Stimulated activated CD8-positive, alpha-beta memory T cell treated with anti-CD3 and anti-CD28 coated beads, Interleukin-4, amount 100 ng/mL, for 4 hours (primary cell): ENCODE measurements at places on chromosomes 5 and 9.

DNA sequence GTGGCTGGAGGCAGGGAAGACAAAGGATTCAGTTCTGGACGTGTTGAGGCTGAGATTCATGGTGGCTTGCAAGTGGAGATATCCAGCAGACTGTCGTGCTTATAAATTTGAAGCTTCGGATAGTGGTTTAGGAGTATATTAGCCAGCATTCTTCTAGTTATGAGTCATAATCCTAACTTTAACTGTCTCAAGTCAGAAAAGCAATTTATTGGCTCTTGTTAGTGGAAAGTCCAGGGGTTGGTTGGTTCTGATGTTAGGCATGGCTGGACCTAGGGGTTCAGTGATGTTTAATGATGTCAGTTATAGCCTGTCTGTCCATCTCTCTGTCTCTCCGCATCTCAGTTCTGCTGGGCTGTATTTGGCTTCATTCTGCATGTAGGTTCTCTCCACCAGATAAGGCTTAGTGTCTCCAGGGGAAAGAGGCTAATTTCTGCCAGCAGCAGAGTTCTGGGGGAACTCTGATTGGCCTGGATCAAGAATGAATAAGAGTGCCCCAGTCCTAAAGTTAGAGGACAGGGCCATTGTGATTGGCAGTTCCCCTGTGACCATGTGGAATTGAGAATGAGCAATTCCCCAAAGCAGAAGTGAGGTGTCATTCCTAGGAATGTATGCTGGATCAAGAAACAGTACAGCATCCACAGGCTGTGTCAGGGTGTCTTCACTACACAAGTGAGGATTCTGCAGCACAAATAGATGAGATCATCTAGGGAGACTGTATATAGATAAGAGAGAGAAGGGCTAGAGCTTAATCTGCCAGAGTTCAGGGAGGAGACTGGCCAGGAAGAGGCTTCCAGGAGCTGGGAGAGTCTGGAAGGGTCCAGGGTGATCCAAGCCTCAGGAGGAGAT, 72.9 kb upstream of the SHB start:
- DNase-seq = no peak

GRCh38 chr9:33645706-33646105, 121.7 kb downstream of the ANKRD18B start:
- no peak for DNase-seq

DNA sequence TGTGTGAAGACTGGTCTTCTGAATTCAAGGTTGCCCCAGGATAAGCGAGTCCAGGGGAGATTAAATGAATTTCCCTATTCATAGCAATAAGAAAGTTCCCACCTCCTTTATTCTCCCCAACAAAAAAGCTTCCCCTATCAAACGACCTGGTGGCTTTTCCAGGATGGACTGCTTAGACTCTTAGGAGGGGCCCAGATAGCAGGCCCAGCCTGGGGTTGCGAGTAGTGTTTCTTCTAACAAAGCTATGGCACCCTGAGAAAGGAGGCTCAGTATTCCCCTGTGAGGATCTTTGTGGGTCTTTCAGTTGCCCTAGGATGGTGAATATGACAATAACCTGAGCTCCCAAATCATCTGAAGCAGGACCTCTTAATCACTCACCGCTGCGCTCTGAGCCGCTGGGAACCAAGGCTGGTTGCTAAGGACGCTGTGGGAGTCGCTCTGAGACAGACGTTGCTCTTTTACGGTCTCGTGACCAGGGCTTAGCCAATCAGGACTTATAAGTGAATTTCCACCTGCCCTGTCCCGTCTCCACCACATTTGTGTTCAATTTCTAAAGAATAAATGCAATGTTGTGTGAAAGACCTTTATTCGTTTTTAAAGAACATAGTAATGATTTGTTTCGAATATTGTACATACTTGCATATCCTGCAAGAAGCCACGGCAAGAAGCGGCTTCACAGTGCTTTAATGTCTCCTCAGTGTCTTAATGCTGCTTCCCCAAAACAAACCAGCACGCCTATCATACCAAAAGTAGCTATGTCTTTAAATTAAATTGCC, at the start of gene TMEM232:
TSS of gene TMEM232 (minus strand) at position 423 of the 776 bp plus-strand sequence. CDS start 59,319 bp downstream, outside the sequence.
- peak; percentile 48 for DNase-seq

- DNase-seq = no peak
These were observed 93.0 kb downstream of the PRDM6 start for GRCh38 chr5:123182072-123182471.

GRCh38 chr5:41903382-41903891, 707 bp upstream of the RIMOC1 start:
- no peak for DNase-seq

GRCh38 chr9:99825172-99826046, 3.7 kb downstream of the NR4A3 start:
- no peak for DNase-seq

DNA sequence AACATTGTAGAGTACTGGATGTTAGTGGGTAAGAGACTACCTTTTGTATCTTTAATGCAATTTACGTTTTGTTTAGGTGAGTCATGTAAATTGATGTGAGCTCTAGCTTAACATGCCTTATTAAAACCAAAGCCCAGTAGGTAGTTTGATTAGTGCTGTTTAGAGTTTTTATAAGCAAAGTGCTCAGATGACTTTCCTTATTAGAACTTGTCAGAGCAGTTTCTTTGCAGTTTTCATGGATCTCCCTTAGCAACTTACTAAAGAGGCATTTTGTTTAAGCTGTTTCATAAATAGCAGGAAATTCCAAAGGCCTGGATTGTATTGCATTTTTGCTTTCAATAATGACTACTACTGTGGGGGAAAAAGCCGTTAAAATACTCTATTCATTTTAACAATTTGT, 14.5 kb downstream of the ZSWIM6 start:
- no peak for DNase-seq

GRCh38 chr9:136664000-136664915, 1.5 kb downstream of the EGFL7 start:
- DNase-seq = no peak

GRCh38 chr9:105187781-105188180, 56.7 kb upstream of the SLC44A1 start:
- no peak for DNase-seq

DNA sequence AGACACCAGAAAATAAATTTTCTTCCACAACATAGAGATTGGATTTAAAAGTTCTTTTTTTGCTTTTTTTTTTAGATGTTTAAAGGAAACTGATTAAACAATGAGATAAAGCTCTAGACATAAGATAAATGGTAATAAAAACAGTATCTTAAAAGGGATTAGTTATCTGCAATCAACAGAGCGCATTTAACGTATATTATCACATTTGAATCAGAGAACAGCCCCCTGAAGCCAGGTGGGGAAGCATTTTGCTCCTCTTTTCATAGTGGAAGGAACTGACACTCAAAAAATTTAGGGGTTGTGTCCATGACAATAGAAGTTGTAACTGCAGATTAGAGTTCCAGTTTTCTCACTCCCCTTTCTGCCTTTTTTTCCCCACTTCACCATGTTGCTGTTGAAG, 367.6 kb downstream of the SPATA31D1 start:
- DNase-seq = no peak

- no peak for DNase-seq
These were observed 1.9 kb upstream of the ZDHHC11 start for GRCh38 chr5:852431-853401.

DNA sequence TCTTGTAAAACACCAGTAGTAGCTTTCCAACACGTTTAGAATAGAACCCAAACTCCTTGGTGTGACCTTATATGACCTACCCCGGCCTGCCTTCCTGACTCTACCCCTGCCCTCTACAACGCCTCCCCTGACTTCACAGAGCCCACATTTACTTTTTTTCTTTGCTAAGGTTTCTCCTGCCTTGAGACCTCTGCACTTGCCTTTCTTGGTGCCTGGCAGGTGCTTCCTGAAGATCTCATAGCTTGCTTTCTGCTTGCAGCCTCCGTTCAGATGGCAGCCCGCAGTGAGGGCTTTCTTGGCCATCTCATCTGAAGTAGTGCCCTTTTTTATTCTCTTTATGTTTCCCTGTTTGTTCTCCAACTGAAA, 24.3 kb downstream of the NUP214 start:
- no peak for DNase-seq

- DNase-seq = no peak
These were observed 46.9 kb upstream of the RGS7BP start for GRCh38 chr5:64458948-64459347.

GRCh38 chr5:59845730-59846129, 47.8 kb downstream of the PDE4D start:
- no peak for DNase-seq

- DNase-seq = no peak
These were observed 245.8 kb upstream of the MAP3K1 start for GRCh38 chr5:56569566-56569965.

GRCh38 chr5:89036704-89037489, 153.9 kb upstream of the MEF2C start:
- no peak for DNase-seq

GRCh38 chr9:85041466-85042137, 372.1 kb downstream of the NTRK2 start:
- DNase-seq = no peak

DNA sequence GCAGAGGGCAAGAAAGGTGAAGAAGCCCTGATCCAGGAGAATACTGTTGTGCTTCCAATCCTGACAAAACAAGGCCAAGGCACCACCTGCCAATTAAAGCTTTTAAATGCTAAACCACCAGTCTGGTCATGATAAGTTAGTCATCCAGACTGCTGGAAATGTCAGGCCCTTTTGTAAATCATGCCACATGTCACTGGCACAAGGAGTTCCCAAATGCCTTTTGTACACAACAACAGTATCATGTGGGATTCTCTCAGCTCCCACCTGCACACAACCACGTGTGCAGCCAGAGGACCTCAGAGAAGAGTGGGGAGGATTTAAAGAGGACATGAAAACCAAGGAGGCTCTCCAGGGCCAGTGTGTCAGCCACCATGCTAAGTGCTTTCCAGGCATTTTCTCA, 99.3 kb downstream of the CDK5RAP2 start:
- no peak for DNase-seq

DNA sequence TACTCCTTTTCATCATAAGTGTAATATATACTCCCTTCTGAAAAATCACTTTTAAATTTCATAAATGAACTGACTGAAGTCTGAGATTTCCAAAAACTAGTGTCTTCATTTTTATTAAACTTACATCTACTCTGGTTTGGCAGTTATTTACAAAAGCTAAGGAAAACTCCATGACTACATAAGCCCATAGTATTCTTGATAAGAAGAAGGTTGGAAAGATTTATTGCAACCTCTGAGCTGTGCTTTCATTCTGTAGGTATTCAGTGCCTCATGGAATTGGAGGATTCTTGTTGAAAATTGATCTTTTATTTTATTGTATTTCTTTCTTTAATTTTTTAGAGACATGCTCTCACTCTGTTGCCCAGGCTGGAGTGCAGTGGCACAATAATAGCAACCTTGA, 41.7 kb downstream of the GNAQ start:
- DNase-seq = no peak

DNA sequence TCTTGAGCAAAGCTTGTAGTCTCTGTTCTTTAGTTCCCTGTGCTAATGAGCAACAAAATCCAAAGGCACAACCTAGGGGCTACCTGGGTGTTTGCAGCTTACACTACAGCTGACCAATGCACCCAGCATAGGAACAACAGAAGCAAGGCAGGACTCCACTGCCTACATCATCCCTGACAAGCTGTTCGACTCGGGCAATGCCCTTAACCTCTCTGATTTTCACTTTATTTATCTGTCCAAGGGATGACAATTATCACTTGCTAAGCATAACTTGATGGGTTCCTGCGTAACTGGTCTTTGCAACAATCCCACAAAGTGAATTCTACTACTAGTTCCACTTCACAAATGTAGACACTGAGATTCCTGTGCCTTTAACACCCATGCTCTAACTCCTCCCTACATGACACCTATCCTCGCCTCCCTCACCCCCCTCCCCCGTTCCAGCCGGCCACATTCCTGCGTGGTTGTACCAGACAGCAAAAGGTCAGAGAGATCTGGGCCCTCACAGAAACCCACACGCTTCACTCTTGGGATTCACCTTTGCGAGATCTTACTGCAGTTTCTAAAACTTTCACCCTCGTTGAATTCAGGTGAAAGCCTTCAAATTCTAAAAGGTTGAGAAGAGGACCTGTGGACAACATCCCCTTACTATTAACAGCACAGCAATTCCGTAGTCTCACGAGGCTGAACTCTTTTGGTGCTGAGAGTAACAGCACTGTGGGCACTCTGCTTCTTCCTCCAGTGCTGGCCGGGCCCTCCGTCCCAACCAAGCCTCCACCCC, 995 bp downstream of the IPPK start:
- DNase-seq = peak; percentile 13

- no peak for DNase-seq
These were observed 54.3 kb downstream of the ASS1 start for GRCh38 chr9:130498918-130499698.

DNA sequence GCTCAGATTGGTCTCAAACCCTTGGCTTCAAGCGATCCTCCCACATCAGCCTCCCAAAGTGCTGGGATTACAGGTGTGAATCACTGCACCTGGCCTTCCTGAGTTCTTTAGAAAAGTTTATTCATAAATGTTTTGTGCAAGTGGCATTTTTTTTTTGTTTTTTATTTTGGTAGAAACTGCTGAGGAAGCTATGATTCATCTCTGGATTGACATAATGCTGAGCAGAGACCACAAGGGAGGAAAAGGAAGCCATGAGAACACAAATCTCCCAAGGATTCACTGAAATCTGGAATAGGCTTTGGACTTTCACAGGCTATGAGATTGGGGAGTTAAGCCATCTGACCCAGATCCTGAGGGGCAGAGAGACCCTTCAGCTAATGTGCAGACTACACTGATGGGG, 3.4 kb upstream of the SLC46A2 start:
- no peak for DNase-seq

- DNase-seq = no peak
These were observed 64.3 kb downstream of the FEM1C start for GRCh38 chr5:115480271-115480670.

DNA sequence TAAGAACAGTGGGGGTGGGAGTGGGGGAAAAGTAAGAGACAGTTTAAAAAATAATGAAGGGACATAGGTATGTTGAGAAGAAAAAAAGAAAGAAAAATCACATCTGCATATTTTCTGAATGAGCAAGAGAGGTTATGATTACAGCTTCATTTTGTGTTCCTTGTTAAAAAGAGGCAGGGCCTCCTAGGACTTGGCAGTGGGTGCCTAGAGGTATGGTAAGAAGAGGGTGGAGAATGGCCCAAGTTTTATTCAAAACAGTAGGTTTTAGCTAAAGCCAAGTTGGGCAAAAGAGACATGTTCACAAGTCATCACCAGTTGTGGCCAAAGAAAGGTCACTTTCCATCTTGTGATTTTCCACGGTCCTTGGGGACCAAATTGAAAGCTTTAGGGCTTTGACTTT, 643.4 kb downstream of the CCDC171 start:
- DNase-seq = no peak

- DNase-seq = no peak
These were observed 10.5 kb downstream of the ECSCR start for GRCh38 chr5:139451878-139452660.

DNA sequence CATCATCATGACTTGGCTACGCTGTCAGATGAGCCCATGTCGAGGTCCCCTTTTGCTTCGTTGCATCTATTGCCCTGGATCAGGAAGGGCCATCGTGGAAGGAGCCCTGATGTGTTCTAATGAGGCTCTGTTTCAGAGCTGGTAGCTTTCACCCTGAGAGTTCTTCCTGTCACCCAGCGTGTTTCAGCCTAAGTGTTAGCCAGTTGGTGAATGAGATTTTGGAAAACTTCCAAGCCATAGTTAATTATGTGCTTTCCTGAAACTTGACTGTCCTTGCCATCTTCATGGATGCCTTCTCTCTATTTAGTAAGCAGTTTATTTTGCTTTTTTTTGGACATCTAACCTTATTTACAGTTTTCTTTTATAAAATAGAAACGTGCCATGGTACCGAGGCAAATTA, 1695.4 kb upstream of the WWC1 start:
- DNase-seq = no peak

- DNase-seq = no peak
These were observed 98.5 kb downstream of the STRBP start for GRCh38 chr9:123169926-123170325.
